Activated T-cell treated with anti-CD3 and anti-CD28 coated beads, Interleukin-2, amount 50 U/mL, for 72 hours (primary cell): ENCODE measurements at places on chromosomes 4 and X.

DNA sequence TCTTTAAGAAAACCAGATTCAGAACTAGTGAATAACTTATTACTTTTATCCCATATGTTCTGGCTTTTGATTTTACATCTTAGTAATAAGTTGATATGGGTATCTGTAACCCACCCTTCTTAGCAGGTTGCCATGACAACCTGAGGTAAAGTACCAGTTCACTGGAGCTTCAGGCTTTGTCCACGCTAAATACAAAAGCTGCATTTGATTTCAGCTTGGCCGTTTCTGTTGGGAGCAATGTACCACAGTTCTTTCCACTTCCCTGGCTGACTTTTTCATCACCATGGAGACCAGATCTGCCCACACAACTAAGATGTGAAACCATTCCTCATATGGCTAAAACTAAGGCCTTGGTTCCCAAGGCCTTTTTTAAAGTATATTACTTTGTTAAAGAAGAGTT lies 26.1 kb downstream of the KLHL34 start:
- DNase-seq, result no peak

GRCh38 chr4:138757432-138757831 lies 258.1 kb upstream of the NOCT start:
- no peak for DNase-seq

- no peak for DNase-seq
Measured at GRCh38 chr4:24055623-24056022, 165.8 kb upstream of the PPARGC1A start.

- DNase-seq, result no peak
Measured at GRCh38 chrX:121231566-121232358, 184.4 kb downstream of the GLUD2 start.

- DNase-seq, result no peak
Measured at GRCh38 chrX:9188117-9188516, 154.2 kb upstream of the FAM9B start.

DNA sequence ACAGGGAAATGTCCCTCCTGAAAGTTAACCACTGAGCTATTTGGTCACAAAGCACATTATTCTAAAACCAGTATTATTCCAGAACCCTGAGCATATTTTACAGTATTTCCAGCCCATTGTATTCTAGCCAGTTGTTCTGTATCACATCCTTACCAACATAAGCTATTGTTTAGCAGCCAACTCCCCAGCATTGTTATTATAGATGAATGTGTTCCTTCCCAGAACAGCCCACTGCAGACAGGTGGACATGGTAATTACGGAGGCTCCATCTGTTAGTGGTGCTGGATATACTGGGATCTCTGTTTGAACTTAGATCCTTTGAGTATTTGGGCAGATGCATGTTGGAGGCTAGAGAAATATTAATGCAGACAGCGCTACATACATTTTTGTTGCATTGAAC lies 126.1 kb downstream of the MGST2 start:
- DNase-seq, result no peak

- DNase-seq, result no peak
Measured at GRCh38 chr4:7937006-7937405, 2.7 kb downstream of the AFAP1 start.

DNA sequence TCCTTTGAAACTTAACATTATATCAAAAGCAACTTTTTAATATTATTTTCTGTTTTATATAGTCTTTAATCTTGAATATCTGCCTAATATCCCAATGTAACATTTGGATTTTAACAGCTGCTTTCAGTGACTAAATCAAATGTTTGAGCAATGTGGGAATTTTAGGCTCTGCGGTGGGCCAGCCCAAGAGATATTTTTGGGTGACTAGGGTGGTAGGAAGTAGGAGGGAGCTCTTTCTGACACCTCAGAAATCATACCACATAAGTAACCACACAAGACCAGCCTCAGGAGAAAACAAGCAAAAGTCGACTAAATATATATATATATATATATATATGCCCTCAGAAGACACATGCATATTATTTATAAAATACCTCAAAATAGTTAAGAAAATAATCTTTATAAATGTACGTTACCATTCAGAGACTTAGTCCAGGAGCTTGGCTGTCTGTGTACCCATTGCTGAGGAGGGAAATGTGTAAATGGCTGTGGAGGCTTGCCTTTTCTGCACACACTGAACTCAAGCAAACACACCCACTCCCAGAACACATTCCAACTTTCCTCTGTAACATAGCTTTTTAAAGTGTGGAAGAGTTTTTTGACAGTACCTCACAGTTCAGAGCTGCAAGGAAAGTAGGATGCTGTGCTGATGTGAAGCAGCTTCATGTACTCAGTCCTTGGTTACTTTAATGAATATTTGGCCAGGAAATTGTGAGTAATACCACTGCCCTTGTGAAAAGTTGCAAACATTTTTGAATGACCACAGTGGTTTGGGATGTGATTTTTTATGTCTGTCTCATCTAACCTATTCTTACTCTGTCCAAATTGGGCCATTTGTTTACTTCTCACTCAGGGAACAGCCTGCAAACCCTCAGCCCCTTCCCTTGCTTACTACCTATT lies at the start of gene RTL3:
Gene RTL3 (minus strand): TSS at position 484 of the 900 bp plus-strand sequence. CDS start 908 bp downstream, outside the sequence.
- no peak for DNase-seq

- no peak for DNase-seq
Measured at GRCh38 chr4:184599492-184600135, 49.6 kb downstream of the CASP3 start.

DNA sequence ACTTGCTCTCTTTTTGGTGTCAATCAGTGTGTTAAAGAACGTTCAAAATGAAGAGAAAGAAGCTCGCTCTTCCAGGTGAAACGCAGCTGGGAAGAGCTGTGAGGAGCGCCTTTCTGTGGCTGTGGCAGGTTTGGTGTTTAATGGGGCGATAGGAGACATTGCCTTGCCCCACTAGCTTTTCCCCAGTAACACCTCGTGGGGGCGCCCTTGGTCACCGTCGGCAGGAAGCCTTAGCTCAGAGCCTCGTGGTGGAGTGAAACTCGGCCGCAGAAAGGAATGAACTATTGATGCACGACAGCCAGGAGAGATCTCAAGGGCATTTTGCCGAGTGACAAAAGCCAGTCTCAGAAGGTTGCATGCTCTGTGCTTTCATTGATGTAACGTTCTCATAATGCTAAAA lies 65.1 kb downstream of the GPR143 start:
- no peak for DNase-seq

- DNase-seq, result no peak
Measured at GRCh38 chr4:53307819-53308780, 57.8 kb downstream of the SCFD2 start.
